ENCODE measurements at places on chromosomes 5 and 9.

DNA sequence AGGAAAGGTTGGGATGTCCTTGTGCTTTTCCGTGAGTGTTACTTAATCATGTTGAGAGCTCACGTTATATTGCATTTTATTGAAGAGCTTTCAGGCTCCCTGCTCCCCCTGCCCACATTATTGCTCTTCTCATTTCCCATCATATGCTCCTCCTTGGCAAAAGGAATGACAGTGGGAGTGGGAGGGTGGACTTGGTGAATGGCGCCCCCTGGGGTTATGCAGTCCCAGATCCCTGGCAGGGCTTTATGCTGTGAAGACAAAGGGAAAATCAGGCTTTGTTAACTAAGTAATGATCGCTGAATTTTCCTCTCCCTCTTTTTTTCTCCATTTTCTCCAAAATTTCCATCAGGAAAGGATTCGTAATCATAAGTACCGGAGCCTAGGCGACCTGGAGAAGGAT lies 166.6 kb downstream of the SMARCA2 start:
- DNase-seq: no peak

- DNase-seq: no peak
These were observed 62.9 kb upstream of the IZUMO3 start for GRCh38 chr9:24608599-24608998.

GRCh38 chr5:178542455-178542854 lies 47.7 kb downstream of the COL23A1 start:
- no peak for DNase-seq

GRCh38 chr5:100424017-100424416 lies 111.2 kb upstream of the FAM174A start:
- DNase-seq: no peak

DNA sequence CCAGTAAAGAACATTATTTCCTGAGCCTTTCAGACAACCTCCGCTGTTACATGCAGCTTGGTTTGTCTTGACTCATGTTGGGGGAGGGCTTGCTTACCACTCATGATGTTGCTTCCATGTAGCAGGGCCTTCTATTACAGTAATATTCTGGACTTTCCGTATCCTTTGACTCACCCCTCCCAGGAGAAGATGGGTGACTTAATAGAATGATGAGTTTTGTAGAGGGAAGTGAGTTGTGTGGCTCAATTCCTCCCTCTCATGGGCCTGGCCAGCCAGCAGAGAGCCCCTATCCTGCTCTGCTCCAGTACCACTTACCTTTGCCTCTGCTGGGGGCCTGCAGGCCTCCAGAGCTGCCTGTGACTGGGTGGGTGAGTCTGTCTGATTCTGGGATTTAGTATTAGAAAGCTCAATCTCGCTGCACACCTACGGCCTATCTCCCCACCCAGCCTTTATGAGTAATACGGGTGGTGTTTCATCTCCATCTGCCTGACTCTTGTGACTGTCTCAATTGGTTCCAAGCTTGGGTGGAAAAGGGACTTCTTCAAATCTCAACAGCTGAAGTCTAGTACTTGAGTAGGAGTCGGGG lies 52.6 kb upstream of the KLF9 start:
- DNase-seq: no peak

DNA sequence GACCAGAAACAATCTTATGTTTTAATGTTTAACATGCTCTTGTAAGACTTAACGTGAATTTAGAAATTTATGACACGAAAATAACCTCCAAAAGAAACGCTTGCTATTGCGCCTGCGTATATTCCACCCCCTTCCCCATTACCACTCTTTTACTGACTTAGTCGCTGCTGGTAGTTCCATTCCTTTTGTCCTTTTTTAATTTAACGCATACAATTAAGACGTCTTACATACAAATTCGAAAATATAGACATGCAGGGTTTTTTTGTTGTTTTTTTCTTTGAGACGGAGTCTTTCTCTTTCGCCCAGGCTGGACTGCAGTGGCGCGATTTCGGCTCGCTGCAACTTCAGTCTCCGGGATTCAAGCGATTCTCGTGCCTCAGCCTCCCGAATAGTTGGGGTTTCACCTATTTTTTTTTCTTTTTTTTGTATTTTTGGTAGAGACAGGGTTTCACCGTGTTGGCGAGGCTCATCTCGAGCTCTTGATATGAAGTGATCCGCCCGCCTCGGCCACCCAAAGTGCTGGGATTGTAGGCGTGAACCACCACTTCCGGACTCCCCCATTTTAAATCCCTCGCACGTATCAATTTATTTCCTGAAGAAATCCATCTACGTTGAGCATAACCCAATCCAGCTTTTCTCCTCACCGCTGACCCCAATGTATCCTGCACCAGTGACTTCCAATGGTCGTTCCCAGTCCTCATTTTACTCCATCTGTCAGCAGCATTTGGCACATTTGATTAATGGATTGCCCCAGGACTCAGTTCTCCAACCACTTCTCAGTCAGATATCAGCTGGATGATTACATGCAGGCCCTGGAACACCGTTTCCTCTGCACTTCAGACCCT lies 684 bp upstream of the MED7 start:
- no peak for DNase-seq

DNA sequence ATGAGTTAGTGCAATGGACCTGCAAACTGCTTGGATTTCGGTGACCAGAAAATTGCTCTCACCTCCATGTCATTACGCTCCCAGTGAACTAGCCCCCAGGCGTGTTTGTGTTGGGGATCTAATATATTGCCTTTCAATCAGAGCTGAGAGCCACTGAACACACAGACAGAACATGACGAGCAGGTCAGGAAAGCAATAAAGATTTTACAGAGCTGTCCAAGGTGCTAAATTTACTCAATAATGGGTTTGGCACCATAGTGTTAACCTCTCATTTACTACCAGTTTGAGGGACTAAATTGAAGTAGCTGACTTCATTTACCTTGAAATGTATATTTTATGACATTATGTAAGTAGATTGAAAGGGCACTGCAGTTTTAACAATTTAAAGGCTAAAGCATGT lies 383.0 kb downstream of the EBF1 start:
- no peak for DNase-seq

- DNase-seq: no peak
These were observed 69.1 kb downstream of the PSAT1 start for GRCh38 chr9:78365748-78366697.

- DNase-seq: no peak
These were observed 182.3 kb upstream of the RIOK2 start for GRCh38 chr5:97365163-97365845.

GRCh38 chr5:135395451-135395850 lies 3.6 kb downstream of the MACROH2A1 start:
- DNase-seq: no peak

DNA sequence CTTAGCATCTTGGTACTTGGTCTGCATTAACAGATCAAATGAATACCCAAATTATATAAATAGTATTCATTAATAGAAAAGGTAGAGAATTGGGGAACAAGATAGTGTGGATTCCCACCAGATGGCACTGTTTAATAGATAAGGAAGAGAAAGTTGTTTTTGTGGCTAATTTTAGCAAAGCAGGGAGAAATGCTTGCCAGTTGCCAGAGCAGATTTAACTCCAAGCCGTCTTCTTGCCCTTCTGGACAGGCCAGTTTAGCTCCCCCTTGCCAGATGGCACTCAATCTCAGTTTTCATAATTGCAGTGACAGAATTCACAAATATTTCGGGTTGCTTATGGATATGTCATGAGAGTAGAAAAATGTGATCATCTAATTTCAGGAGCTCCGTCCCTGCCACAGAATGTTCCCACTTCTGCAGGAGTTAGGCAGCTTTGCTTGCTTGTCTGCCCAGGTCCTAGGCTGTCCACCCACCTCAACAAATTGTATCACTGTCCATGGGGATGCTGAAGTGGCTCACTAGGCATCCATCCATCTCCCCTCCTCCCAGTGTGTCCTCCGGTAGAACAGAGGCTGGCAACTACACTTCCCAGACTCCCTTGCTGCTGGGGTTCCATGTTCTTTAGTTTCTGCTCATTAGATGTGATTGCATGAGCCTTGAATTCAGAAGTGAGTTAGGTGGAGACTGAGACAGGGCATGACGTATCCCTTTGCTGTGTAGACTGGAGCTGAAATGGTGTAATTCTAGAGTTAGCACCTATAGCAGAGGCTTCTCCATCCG lies 11.8 kb upstream of the HEXB start:
- DNase-seq: no peak

DNA sequence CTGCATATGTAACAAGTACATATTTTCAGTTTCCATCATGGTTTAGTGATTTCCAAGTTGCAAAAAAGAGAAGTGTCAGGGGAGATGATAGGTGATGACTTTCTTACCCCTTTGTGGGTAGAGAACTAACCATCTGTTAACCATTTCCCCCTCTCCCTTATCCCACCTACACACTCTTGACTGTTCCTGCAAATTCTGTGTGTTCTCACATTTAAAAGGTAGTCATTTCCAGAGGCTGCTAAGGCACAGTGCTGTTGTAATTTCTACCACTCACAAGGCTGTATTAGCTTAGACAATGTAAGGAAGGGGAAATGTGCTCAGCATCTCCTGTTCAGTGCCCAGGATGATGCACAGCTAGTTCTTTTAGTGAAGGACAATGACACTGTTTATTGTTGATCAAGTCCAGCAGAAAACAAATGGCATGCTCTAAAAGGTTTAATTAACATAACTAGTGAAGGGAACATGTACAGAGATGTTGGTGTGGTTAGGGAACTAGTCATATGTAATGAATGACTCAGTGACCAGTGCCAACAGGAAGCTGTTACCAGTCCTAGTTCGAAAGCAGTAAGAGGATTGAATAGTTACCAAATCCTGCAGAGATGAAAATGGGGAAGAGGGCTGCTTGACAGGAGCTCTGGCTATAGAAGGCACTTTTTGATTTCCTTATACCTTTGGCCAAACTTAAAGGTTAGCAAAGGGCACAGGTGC lies 165.1 kb downstream of the PLK2 start:
- no peak for DNase-seq

GRCh38 chr9:3474821-3475220 lies 51.0 kb downstream of the RFX3 start:
- no peak for DNase-seq

GRCh38 chr9:91564081-91564670 lies 140.5 kb upstream of the NFIL3 start:
- no peak for DNase-seq

- DNase-seq: no peak
These were observed 66.0 kb upstream of the GNA14 start for GRCh38 chr9:77714077-77714549.

DNA sequence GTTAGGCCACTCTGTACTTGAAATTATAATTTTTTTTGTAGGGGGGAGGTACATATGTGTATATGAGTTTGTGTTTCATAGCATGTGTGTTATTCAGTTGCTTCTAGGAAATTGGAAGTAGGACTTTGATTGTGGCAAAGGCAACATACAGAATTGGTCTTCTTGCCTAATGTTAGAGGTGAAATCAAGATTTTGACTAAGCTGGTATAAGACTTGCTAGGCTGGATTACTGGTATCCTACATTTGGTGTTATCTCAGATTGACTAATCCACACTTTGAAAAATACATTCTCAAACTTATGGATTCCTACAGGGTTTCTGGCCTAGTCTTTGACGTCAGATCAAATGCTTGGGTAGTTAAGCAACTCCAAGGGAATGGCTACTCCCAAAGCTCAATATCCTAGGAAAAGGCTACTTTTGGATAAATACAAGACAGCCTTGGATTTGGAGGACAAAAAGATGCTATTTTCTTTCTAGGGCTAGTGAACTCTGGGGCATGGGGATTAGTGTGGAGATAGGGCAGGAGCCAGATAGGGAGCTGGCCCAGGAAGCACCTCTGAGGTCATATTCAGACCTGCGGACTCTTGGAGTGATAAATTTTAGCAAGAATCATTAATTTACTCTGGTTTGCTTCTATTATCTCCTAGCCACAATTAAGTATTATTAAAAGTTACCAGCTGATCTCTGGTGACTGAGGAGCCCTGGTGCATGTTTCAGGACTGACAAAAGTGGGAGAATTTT lies 144.0 kb upstream of the RPS23 start:
- DNase-seq: no peak

- DNase-seq: no peak
These were observed 3.0 kb downstream of the MVB12B start for GRCh38 chr9:126329476-126330275.

GRCh38 chr5:133290669-133291240 lies 238.9 kb downstream of the HSPA4 start:
- DNase-seq: no peak

DNA sequence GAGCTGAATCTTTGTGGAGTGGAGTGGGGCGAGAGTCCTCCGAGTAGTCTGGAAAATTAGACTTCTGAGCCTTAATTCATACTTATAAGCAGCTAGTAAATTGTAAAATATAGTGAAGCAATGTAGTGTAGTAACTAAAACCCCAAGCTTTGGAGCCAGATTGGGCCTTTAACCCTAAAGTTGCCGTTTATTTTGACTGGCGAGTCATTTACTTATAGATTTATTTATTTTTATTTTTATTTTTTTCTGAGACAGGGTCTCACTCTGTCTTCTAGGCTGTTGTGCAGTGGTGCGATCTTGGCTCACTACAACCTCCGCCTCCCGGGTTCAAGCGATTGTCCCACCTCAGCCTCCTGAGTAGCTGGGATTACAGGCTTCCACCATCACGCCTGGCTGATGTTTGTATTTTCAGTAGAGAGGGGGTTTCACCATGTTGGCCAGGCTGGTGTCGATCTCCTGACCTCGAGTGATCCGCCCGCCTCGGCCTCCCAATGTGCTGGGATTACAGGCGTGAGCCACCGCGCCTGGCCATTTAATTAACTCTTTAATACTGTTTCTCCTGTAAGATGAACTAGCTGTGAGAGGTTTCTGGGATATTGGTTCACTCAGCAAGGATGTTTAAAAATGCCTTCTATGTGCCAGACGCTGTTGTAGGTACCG lies 687 bp upstream of the RPS23 start:
- DNase-seq: no peak

GRCh38 chr5:138128334-138128733 lies 10.9 kb downstream of the NME5 start:
- DNase-seq: no peak

DNA sequence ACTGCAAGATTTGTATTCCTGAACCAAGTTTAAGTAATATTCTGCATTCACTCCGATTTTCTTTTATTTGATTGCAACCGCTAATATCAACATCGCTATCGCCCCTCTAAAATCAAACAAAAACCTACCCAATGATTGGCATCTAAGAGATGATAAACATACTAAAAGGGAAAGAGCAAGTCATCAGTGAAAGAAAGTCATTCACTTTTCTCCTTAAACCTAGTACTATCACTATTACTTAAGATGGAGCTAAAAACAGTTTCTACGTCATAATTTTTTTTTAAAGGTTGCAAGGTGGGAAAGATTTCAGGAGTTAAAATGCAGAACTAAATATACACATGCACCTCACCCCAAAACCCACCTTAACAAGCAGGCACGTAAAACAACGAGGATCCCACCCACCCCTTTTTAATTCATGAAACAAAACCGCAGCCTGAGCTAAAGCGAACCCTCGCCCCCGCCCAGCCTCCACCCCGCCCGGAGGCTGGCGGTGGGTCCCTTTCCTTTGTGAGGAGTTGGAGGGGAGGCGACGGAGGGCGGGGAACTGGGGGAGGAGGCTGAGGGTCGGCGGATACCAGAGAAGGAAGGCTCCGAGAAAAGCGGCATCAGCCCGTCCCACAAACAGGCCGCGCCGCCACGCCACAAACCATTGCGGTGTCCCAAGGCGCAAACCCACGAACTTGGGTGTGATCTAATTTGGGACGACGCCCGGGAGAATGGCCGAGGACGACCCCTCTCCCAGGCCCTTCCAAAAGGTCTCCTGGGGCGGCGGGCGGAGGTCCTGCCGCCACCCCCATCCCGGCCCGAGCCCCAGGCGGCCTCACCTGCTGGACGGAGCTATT lies 861 bp downstream of the UBQLN1 start:
- DNase-seq: peak; percentile 15

- DNase-seq: peak; percentile 1
These were observed 998.8 kb downstream of the MAT2B start for GRCh38 chr5:164504141-164504772.

- no peak for DNase-seq
These were observed 768 bp downstream of the YTHDC2 start for GRCh38 chr5:113514289-113514635.

GRCh38 chr5:150163547-150164059 lies 3.0 kb upstream of the CDX1 start:
- DNase-seq: no peak

Measured in GM12891 (cell line).